ENCODE measurements at places on chromosomes 11 and 22. TPM values are rescaled to one million over a fixed set of nuclear protein-coding genes. Genes with fewer than 3 reads are reported as not detected.

DNA sequence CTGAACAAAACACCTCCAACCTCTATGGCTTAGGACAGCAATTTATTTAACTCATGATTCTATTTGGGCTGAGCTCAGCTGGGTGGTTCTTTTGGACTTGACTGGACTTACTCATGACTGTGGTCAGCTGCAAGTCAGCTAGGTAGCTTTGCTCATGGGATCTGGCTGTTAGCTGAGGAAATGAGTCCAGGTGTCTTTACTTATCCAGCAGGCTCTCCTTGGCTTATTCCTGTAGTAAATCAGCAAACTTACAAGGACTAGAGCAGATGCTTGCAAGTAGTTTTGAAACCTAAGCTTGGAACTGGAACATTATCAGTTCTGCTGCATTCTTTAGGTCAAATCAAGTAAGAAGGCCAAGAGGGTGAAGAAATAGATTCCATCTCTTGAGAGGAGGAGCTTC, 8.0 kb upstream of the HIKESHI start:
- DNase-seq = no peak

GRCh38 chr11:67674442-67674871, at the start of gene ALDH3B2:
Gene ALDH3B2 (minus strand): TSS chr11:67674623. CDS start chr11:67666935, 7,688 bp downstream.
- no peak for DNase-seq

DNA sequence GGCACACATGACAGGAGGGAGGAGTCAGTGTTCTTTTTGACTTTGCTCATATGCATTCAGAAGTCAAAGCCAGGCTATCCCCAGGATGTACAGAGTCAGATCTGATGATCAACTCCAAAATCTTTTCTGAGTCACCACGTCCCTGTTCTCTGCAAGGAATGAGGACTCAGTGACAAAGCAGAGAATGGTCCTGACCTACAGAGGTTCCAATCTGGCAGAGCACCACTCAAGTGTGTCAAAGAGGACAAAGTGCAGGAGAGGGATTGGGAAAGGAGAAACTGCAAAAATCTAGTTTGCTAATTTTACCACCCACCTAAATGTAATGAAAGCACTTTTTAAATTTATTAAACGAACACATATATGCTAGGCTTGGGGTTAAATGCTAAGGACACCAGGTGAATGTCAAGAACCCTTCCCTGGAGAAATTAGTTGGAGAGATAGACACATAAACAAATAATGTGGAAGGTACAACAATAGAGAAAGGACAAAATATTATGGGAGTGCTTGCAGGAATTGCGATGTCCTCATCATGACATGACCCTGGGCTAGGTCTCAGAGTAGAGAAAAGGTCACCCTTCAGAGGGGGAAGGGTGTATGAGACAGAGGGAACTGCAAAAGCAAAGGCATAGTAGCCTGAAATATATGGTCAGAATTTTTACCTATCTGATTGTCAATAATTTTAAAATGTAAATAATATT, 56.3 kb downstream of the MTNR1B start:
- DNase-seq = no peak

- no peak for DNase-seq
These were observed 275.7 kb downstream of the ST3GAL4 start for GRCh38 chr11:126630893-126631798.

DNA sequence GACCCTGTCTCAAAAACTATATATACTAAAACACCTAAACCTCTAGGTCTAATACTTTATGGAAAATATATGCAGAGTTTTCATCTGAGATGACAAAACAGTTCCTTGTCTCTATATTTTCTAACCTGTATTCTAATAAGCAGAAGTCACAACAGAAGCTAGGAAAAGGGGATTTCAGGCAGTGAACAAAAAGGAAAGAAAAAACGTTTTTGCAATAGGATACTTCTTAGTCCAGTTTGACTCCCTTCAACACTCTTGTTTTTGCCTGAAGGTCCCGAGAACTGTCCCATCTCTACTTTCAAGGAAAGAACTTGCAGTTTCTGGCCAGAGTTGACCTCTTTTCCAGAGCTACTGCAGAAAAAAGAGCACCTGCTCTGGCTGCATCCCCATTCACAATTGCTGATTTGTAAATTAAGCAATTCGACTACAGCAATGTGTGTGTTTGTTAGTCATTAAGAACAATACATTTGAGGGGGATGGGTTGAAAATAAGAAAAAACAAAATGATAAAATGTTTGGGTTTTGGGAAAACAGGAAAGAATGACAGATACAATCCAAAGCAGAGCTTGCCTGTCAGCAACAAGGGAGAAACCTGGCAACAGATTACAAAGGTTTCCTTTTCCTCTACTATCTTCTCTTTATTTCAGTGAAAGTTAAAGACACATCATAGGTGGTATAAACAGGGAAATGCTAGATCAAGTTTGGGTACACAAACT, 160.0 kb downstream of the FCHSD2 start:
- no peak for DNase-seq

- DNase-seq = no peak
These were observed 22.6 kb upstream of the SOX10 start for GRCh38 chr22:38006906-38007305.

GRCh38 chr11:66344550-66345315, at the start of gene BRMS1:
Gene BRMS1 (minus strand): TSS chr11:66345104. CDS start chr11:66342234, 2,870 bp downstream.
- DNase-seq = peak; percentile 99

DNA sequence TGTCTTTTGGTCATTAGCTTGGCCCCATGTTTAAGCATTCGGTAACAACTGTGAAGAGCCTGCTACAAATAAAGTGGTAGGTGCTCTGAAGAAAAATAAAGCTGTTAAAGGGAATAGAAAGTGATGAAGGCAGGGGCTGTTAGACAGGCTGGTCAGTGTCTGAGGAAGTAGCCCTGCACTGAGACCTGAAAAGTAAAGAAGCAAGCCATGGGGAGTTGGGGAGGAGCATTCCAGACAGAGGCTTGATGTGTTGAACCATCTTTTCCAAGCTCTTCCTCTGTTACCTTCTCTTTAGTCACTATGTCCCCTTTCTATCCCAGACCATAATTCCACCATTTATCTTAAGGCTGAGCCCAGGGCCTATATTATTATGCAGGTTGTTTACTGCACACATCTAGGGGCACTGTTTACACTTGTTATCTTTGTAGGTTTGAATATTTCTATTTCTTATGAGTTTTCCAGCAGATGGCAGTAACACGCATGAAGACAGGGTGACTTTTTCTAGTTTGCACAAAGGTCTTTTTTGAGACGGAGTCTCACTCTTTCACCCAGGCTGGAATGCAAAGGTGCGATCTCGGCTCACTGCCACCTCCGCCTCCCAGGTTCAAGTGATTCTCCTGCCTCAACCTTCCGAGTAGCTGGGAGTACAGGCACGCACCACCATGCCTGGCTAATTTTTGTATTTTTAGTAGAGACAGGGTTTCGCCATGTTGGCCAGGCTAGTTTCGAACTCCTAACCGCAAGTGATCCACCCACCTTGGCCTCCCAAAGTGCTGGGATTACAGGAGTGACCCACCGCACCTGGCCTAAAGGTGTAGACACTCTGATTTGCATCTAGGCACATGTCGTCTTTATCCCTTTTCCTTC, 23.0 kb downstream of the ZFTA start:
- no peak for DNase-seq

DNA sequence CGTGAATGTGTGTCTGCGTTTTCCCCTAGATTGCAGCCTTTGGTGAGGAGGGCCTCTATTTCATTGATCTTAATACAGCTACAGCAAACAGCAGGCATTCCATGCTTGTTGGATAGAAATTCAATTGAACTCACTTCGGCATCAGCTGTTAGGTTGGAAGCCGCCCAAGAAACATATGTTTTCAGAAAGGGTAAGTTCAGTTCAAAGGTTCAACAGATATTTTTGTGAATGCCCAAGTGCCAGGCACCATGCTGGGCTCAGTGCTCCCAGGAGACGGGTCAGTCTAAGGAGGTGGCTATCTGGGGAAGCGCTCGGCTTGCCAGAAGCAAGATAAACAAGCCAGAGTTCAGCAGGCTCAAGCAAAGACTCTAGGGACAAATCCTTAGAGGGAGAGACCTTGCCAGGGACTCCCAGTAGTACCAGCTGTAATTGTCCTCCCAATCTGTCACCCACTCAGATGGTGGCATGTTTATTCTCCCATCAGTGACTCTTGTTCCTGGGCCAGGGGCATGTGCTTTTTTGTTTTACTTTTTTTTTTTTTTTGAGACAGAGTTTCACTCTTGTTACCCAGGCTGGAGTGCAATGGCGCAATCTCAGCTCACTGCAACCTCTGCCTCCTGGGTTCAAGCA, 64.5 kb upstream of the LARGE1 start:
- DNase-seq = no peak

GRCh38 chr11:33957304-33957917, 65.5 kb upstream of the LMO2 start:
- no peak for DNase-seq

DNA sequence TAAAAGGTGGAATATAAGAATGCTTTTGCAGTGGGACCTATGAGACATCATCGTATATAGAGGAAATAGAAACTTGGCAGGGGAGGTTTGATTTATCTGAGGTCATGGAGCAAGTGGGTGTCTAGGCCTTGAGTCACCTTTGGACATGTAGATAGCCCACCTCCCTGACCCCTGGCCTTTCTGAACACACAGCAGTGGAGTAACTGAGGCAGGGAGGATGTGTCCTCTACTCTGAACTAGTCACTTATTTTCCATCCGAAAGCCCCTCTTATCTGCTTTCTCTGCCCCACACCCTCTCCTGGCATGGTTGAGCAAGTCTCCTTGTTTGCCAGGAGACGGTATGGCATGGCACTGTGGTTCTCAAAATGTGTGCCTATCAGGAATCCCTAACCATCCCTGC, 7.9 kb downstream of the CD82 start:
- no peak for DNase-seq

GRCh38 chr11:2551131-2551530, 106.3 kb downstream of the KCNQ1 start:
- peak; percentile 25 for DNase-seq

- no peak for DNase-seq
These were observed 14.2 kb upstream of the OMP start for GRCh38 chr11:77088236-77089003.

DNA sequence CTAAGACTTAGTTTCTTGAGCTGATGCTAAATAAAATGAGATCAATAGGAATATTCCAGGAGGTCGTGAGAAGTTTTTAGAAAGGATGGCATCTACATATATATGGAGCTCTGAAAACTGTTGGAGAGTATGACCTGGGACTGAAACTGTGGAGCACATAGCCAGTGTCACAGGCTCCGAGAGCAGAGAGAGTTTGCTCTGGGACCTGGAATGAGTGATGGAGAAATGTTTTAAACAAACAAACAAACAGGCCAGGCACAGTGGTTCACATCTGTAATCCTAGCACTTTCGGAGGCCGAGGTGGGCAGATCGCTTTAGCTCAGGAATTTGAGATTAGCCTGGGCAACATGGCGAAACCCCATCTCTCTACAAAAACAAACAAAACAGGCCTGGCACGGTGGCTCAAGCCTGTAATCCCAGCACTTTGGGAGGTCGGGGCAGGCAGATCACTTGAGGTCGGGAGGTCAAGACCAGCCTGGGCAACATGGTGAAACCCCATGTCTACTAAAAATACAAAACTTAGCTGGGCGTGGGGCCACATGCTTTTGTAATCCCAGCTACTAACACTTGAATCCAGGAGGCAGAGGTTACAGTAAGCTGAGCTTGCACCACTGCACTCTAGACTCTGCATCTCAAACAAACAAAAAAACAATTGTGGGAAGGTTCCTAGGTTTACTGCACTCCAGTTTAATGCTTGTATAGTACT, 67.1 kb downstream of the SLC35F2 start:
- no peak for DNase-seq

- DNase-seq = no peak
These were observed 111.6 kb downstream of the USP35 start for GRCh38 chr11:78300108-78300839.

- DNase-seq = no peak
These were observed 16.2 kb upstream of the LDLRAD3 start for GRCh38 chr11:35927682-35928081.

GRCh38 chr11:11843211-11843621, 1.4 kb downstream of the USP47 start:
- DNase-seq = no peak

DNA sequence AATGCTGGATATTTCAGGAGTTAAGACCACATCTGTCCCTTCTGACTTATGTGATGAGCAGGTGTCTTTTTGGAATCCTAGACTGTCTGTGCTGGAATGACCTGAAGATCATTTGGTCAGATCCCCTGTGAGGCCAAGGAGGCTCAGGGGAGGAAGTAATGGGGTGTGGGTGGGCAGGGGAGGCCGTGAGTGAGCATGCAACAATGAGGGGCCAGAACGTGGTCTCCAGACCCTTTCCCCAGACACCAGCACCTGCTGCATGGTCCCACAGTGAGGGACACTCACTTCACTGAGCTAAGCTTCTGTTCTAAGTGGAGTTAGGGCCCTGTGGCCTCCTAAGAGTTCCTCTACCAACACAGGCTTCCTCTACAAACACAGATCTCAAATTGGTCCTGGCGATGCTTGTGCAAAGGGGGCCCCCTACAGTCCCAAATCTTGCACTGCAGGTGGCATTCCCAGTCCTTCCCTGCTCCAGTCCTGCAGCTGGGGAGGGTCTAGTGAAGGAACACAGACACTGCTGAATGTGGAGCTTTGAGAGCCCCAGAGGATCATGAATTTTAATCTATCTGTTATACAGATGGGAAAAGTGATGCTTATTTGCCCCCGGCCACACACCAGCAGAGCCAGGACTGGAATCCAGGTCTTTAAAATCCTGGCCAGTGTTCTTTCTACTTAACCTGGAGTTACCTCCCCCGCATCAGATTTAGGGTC, 7.4 kb downstream of the USP2 start:
- peak; percentile 62 for DNase-seq

DNA sequence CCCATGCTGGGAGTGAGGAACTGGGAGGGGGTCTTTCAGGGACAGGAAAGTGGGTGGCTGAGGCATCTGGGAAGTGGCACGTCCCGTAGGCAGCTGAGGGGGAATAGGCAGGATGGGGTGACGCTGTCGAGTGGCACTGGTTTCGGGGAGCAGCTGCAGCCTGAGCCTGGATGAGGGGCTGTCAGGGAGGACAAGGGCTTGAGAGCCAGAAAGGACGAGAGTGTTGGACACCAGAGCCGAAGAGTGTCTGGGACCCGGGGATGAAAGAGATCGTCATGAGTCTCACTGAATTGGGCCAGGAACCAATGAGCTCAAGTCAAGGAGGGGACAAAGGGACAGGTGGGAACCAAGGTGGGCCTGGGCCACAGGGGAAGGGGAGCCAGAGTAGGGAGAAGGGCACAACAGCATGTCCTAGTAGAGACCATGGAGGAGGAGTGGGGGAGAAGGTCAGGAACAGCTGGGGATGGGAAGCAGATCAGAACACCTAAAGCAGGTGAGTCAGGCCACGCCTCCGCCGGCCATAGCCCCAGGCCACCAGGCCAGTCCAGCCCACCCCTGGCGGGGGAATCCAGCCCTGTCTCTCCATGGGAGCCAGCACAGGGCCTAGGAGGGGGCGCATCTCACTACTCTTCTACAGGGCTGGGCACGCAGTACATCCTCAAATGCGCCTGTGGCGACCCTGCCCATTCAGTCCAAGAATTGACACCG, 4.2 kb downstream of the RAB3IL1 start:
- DNase-seq = no peak

GRCh38 chr22:50245214-50246072, 620 bp upstream of the TUBGCP6 start:
- DNase-seq = no peak

GRCh38 chr11:76849376-76849775, 11.3 kb upstream of the ACER3 start:
- DNase-seq = no peak

The SCT gene
- polyA plus RNA-seq = not detected

The SHANK2 gene
- under 0.01 TPM for polyA plus RNA-seq

The SOX6 gene
- polyA plus RNA-seq = 3.8 TPM

The VPREB3 gene
- polyA plus RNA-seq = 0.75 TPM

The POU2F3 gene
- not detected for polyA plus RNA-seq

The SPON1 gene
- polyA plus RNA-seq = 9.5 TPM

The PKP3 gene
- polyA plus RNA-seq = 0.34 TPM

The CCDC116 gene
- 0.19 TPM for polyA plus RNA-seq

The TSSK2 gene
- polyA plus RNA-seq = 0.19 TPM

Measured in heart left ventricle (tissue), 16 donors.